ENCODE measurements at places on chromosomes 6 and 20.

DNA sequence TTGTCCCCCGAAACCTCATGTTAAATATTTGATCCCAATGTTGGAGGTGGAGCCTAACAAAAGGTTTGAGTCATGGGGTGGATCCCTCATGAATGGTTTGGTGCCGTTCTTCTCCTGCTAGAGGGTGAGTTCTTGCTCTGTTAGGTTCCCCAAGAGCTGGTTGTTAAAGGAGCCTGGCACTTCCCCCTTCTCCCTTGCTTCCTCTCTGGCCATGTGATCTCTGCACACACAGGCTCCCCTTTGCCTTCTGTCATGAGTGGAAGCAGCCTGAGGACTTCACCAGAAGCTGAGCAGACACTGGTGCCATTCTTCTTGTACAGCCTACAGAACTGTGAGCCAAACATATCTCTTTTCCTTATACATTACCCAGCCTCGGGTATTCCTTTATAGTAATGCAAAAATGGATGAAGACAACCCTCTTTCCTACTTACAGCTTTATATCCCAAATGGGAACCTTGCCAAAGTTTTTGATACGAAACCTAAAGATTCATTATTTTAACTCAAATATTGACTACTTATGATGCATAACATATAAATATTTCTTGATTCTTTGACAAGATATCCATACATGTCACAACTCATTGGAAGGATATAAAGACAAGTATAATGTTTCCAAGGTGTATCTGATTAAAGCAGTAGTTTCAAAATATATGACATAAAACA, 61.0 kb downstream of the RNF182 start:
- DNase-seq: no peak

- peak; percentile 47 for DNase-seq
Measured at GRCh38 chr6:127198549-127198948, 68.1 kb upstream of the RNF146 start.

GRCh38 chr6:72553531-72554511, 68.0 kb upstream of the KCNQ5 start:
- peak; percentile 95 for DNase-seq

DNA sequence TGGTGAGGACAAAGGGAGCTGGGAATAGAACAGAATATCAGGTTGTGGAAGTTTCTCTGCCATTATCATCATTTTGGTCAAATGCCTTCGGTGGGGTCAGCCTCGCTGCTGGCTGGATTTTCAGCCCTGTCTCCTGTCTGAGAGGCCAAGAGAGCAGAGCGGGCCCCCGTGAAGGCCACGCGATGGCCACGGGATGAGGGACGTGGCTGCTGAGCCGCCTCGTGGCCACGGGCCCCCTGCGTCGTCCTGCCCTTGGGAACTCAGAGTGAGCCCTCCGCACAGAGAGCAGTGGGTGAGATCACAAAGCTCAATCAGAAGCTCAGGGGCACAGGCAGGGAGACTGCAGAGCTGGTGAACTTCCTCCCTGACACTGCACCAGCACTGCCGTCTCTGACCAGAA, 363.7 kb downstream of the CDH4 start:
- DNase-seq: no peak

DNA sequence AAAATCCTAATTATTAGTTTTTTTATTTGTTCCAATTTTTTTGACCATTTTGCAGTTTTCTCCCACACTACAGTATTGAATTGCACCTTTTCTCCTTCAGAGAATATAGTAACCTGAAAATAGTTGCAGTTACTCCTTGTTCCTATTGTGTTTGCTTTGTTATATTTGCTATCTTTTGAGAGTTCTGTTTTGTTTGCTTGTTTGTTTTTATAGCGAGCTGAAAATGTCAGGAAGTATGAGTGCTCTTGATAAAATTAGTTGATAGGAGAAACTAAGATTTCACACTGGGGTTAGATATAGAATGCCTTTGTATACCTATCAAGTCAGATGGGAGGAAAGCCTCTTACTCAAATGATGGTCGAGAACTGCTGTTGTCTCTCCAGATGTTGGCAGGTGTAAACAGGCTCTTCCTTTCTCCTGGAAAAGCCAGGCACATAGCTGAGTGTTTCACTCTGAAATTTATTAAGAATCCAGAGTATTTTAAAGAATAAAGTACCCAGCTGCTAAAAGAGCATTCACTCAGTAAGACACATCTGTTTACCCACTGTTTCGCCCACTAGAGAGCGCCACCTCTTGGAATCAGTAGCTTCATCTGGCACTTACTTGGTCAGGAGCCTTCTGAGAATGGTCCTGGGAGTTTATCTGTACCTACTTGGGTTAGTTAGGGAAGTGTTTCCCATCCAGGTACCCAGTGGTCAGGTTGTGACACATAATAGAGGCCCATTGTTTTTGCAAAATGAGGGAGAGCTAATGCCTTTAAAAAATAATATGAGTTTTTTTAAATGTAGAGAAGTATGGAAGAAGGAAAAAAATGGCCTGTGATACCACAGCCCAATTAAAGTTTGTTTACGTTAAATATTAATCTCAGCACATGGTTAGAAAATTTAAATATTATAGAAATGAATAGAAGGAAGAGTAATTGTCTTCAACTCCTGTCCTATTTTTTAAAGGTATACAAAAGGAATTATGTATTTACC, 11.2 kb downstream of the NT5DC1 start:
- peak; percentile 44 for DNase-seq

DNA sequence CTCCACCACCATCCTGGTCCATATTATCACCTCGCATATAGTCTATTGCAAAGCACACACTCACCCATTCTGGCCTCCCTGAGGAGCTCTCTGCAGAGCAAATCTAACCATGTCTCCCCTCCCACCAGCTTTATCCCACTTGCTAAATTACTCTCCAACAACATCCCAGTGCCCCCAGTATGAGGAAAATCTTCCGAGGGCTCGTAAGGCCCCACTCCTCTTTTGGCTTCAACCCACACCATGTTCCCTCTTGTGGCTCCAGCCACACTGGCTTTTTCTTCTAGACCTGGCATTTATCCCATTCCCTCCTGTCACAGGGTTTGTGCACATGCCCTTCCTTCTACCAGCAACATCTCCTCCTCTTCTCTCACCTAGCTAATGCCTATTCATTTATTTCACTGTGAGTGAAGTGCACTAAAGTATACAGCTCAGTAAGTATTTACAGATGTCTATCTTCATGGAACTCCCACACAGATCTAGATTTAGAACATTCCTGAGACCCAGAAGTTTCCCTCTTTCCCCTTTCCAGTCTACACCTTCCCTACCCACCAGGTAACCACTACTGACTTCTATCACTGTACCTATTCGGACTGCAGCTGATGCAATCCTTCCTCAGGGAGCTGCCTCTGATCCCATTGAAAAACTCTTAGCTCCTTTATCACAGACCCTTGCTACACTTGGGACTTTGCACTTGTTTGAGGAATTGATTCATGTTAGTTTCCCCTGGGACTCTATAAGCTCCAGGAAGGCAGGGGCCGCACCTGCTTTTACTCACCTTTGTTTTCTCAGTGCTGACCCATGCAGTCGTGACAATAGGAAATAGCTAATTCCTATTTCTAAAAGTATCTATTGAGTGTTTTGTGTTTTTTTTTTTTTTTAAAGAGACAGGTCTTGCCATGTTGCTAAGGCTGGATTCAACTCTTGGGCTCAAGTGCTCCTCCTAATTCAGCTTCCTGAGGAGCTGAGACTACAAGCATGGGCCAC, 15.5 kb downstream of the MRPL14 start:
- no peak for DNase-seq

DNA sequence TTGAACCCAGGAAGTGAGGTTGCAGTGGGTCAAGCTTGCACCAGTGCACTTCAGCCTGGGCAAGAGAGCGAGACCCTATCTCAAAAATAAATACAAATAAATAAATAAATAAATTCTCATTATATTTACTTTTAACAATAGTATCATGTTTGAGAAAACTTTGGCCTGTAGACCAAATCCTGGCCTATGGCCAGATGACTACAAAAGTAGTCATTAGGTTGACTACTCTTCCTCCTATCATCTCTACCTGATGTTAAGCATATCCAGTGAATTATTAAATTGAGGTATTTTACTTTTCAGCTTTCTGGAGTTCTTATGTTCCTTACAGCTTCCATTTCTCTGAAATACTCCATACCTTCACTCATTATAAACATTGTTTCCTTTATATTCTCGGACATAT, 280.6 kb downstream of the LAMA2 start:
- DNase-seq: no peak

DNA sequence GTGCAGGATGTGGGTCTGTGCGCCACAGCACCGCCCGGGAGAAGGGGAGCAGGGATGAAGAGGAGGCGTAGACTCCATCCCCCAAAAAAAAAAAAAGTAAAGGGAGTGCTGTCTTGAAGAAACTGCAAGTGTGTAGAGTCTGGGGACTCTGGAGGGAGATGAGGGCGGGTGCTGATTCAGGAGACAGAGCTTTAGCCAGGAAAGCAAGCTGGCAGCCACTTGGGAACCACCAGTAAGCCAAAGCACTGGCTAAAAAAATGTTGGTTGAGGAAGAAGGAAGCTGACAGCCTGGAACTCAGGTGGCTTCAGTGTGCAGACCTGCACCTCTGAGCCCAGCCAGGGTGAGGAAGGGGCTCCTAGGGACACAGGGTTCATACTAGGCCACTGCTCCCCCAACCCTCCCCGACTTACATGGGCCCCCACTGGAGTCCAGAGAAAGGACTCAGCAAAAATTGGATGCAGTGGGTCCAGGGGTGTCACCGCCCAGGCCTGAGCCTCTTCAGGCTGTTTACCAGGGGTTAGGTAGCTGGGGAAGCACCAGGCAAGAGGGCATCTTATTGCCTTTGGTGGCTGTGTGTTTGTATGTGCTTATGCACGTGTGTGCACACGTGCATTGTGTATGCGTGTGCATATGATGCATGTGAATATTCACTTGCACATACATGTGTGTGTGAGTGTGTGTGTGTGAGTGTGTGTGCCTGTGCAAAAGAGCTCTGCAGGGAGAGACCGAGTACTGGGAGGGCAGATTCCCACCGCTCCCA, 153.5 kb upstream of the MLN start:
- no peak for DNase-seq

- DNase-seq: no peak
Measured at GRCh38 chr6:40755046-40755681, 168.0 kb upstream of the LRFN2 start.

DNA sequence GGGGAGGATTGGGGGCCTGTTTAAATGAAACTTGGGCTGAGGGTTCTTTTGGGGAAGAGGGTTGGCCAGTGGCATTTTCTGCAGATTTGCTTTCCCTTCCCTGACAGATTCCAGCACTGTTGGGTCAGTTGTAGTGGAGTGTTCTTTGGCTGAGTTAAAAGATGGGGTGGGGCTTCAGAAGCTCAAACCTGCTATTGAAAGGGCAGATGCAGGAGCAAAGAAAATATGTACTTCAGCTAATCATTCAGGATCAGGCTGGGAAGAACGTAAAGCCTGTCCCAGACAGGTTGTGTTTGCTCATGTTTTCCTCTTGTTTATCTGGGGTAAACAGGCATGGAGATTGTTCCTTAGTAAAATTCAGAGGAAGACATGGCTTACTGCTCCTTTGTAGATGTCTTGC, 2.5 kb downstream of the SASH1 start:
- no peak for DNase-seq

DNA sequence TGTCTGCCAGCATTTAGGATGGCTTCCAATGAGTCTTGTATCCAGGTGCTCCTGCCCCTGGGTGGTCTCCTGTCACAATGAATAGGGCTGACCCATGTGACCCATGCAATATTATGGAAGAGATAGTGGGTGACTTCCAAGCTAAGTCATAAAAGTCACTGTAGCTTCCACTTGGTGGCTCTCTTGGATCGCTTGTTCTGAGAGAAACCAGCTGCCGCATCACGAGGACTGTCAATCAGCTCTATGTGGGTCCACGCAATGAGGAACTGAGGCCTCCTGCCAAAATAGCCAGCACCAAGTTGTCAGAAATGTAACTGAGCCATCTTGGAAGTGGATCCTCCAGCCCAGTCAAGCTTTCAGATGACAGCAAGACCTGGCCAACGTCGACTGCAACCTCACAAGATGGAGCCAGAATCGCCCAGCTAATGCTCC, 14.9 kb upstream of the MATN4 start:
- DNase-seq: no peak

- DNase-seq: no peak
Measured at GRCh38 chr20:4073852-4074741, 58.7 kb upstream of the RNF24 start.

- no peak for DNase-seq
Measured at GRCh38 chr6:131890091-131890490, 61.1 kb downstream of the CCN2 start.

DNA sequence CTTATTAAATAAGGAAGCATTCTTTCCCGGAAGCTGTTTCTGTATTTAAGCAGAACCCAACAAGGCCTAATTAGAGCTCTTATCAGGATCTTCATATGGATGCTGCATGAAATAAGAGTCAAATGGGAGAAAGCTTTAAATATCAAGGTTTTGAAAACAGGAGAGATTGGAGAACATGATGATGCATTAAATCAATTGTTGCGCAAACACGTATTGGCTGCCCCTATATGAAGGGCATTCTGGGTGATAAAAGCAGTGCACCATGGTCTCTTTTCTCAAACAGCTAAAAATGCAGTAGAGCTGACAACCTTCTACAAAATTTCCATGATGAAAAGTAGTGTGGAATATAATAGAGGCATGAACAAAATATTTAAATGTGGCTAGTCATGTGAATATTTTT, 98.9 kb downstream of the TBXT start:
- DNase-seq: no peak

GRCh38 chr20:62463651-62464424, 12.0 kb downstream of the GATA5 start:
- no peak for DNase-seq

GRCh38 chr6:11330413-11330760, 97.9 kb upstream of the NEDD9 start:
- no peak for DNase-seq

GRCh38 chr6:52243282-52243893, 912 bp downstream of the IL17F start:
- no peak for DNase-seq

GRCh38 chr6:34390531-34391472, 1.7 kb downstream of the NUDT3 start:
- DNase-seq: peak; percentile 74

DNA sequence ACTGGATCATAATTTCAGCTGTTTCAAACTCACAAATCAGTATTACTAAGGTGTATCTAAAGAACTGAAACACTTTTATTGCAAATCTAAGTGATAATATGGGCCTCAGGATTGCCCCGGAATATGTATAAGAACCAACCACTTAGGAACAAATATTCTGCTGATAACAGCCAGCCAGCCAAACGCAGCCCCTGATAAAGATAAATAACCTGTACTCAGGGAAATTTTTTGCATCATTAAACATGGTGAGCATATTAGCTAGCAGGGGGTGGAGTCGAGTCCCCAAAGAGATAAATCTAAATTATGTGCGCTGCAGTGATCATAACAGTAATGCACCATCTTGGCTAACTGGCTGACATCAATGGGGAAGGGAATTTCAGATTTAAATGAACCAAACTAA, 410.2 kb upstream of the MAP3K7 start:
- DNase-seq: no peak

GRCh38 chr6:120785459-120786086, 548.7 kb downstream of the TBC1D32 start:
- no peak for DNase-seq

GRCh38 chr6:170018936-170019817, 267.8 kb downstream of the ERMARD start:
- DNase-seq: no peak

GRCh38 chr6:116277124-116277523, 2.6 kb downstream of the TSPYL1 start:
- DNase-seq: no peak

All from HCEC 1CT (cell line).